ENCODE measurements at places on chromosomes 12 and 14. TPM values are rescaled to one million over a fixed set of nuclear protein-coding genes. Genes with fewer than 3 reads are reported as not detected.

The DPY19L2 gene
- total RNA-seq: 3.4 TPM

The TOMM20L gene
- 0.92 TPM for total RNA-seq

The WNT1 gene
- total RNA-seq: 5.9 TPM

The CDH24 gene
- total RNA-seq: 1.5 TPM

The ZFHX2 gene
- total RNA-seq: 0.24 TPM

The PTGER2 gene
- total RNA-seq: 4.3 TPM

The GLIPR1 gene
- total RNA-seq: 23.1 TPM

The RASSF9 gene
- total RNA-seq: not detected

All from CD8-positive, alpha-beta T cell (primary cell).